Liver (tissue), 10 donors: ENCODE measurements at places on chromosomes 3 and 15. TPM values are rescaled to one million over a fixed set of nuclear protein-coding genes. Genes with fewer than 3 reads are reported as not detected.

The OXTR gene
- 0.08 TPM for total RNA-seq

The KIF7 gene
- total RNA-seq = 1.0 TPM

The TMEM62 gene
- total RNA-seq = 12.0 TPM

The MOBP gene
- total RNA-seq = not detected

The MFGE8 gene
- 6.6 TPM for total RNA-seq

DNA sequence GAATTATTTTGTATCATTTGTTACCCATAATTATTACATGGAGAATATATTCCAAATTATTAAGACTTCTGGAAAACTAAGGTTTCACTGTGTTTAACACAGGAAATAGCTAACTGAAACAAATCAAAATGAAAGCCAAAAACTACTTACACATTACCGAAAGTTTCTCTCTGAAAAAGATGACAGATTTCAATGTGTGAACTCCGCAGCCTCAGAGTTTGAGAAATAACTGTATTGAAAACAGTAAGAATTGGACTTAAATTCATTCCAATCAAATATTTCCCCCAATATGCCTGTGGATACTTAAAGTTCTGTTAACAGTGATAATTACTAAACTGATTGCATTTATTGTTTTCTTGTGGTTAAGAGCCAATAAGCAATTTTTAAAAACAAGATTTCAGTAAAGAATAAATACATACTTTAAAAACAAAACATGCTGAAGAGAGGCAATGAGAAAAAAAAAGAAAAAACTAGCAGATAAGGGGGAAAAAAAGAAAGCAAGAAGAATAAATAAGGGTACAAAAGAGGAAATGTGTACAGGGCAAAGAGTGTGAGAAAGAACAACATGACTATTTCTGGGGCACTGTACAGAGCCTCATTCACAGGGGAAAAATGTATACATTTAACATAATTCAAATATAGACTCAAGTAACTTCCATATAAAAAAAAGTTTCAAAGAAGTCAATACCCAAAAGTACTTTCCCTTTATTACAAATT lies 30.7 kb downstream of the DENND4A start:
- no peak for DNase-seq

GRCh38 chr3:120349855-120350125 lies 636 bp upstream of the LRRC58 start:
- DNase-seq = no peak

DNA sequence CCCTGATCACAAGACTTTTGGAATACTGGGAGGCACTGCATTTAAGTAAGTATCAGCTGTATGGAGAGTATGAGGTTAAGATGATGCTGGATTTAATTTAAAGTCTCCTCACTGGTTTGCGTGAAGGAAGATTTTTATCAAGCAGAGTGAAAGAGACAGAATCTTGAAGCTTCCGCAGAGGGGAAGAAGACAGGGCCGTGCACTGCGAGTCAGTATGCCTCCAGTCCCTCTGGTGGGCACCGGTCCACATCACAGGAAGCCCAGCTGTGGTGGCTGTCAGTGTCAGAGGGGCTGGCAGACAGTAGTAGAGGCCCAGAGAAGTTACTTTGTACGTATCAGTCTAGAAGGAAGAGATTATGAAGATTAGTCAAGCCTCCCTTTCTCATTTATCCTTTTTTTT lies 379.0 kb upstream of the TPRG1 start:
- no peak for DNase-seq

- no peak for DNase-seq
These were observed 3.1 kb upstream of the CAMKV start for GRCh38 chr3:49872801-49873281.
